CD4-positive, alpha-beta T cell (primary cell): ENCODE measurements at places on chromosomes 16 and 17. TPM values are rescaled to one million over a fixed set of nuclear protein-coding genes. Genes with fewer than 3 reads are reported as not detected.

- DNase-seq = no peak
Observed at GRCh38 chr16:76464955-76465620, 187.9 kb downstream of the CNTNAP4 start.

DNA sequence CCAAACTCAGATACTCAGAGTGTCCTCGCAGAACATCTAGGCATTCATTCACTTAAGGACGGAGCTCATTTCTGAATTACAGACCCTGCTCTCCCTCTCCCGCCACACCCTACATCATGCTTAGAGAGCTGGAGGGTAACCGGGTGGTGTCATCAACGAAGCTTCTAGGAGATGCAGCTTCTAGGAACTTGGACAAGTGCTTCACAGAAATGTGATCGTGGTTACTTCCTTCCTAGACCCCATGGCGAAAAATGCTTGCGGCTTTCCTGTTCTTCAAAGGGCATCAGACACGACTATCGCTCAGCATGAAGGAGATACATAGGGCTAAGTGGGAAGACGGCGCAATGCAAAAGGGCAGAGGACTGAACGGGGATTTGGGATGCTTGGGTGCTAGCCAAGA, 126.8 kb downstream of the ZFHX3 start:
- no peak for DNase-seq

- no peak for DNase-seq
Observed at GRCh38 chr17:788551-788950, 6.4 kb downstream of the MRM3 start.

DNA sequence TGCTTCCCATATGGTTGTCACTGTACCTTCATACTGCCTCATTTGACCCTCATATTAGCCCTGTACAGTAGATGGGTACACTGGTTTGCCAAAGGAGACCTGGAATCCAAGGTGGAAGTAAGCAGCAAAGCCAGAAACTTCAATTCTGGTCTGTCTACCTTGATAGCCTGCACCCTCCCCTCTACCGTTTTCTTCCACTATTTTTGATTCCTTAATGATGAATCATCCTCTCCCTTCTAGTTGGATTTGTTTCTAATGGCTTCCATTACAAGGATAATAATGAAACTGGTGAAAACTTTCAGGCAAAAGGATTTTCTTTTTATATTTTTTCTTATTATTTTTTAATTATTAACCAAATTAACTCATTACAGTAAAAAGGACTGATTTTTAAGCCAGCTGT, 17.3 kb downstream of the TAC4 start:
- no peak for DNase-seq

DNA sequence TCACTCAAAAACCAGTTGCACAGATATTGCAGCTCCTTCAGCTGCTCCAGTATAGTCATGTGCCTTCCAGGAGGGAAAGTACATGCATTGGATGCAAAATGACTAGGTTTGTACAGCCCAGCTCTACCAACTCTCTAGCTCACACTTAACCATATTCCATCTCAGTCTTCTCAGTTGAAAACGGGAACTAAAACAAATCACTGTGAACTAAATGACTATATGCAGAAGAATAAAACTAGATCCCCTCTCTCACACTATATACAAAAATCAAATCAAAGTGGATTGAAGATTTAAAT, 24.9 kb downstream of the DCUN1D3 start:
- no peak for DNase-seq

DNA sequence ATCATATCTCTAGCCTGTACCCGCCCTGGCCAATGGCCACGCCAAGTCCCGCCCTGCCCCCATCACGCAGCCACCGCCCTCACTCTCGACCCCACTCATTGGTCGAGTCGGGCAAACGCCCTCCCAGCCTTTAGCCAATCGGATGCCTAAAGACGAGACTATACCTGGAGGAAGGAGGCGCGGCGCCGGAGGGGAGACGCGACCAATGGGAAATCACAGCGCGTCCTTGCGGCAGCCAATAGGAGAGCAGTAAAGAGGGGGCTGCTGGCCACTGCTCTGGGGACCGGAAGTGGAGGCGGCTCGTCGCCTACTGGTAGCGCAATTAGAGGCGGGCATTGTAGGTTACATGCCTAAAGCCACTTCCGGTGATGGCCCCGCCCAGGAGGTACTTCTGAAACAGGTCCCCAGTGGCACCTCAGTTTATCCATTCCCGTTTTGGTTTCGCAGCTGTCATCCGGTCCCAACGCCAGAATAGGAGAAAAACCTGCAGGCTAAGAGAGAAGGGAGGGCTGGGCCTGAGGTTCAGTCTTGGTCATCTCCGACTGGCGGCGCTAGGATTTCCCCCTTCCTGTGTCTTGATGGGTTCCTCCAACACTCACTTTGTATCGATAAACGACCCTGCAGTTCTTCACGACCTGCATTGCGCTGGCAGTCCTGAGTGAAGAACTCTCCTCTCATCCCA, 3.6 kb upstream of the MTMR4 start:
- peak; percentile 98 for DNase-seq

DNA sequence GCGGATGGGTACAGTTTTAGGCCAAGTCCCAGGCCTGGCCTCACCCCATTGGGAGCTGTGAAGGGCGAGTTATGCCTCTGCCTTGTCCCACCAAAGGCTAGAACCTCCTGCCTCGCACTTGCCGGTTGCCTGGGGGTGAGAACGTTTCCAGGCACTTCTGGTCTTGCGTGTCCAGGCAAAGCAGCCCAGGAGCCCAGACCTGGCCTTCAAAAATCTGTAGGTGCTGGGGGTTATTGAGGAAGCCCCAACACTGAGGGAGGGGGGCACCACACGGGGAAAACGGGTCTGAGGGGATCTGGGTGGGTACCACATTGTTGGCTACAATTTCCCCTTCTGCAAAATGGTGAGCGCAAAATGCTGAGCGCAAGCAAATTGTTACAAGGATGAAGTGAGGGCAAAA, 12.2 kb upstream of the ATP2C2 start:
- no peak for DNase-seq

DNA sequence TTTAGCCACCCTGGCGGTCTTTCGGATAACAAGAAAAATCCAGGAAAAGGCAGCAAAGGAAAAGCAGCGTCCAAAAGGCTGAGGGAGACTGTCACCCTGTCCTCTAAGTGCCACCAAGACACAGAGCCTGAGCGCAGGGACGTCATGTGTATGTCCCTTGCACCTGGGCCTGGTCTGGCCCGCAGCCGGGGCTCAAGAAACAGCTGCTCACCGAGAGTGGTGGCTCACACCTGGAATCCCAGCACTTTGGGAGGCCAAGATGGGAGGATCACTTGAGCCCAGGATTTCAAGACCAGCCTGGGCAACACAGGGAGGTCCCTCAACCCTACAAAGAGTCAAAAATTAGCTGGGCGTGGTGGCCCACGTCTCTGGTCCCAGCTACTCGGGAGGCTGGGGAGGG, 9.2 kb upstream of the MEAK7 start:
- no peak for DNase-seq

DNA sequence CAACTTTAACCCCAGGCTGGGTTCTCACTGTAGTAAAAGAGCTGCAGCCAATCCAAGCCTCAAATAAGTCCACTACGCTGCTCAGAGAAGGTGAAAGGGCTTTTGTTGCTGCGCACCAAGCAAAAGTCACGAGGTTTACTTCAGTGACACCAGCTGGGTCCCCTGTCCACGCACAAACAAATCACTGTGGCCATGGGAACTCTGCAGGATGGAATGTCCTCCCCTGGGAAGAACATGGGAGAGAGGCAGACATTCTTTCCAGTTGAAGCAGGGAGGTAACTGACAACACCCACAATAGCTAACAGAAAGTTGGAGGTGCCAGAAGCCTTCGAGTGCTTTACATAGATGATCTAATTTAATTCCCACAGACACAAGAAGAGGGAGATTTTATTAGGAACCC, 181.9 kb downstream of the PMP22 start:
- no peak for DNase-seq

- DNase-seq = no peak
Observed at GRCh38 chr16:27433636-27434035, 31.7 kb downstream of the IL21R start.

- no peak for DNase-seq
Observed at GRCh38 chr16:26070302-26071100, 378.7 kb downstream of the HS3ST4 start.

DNA sequence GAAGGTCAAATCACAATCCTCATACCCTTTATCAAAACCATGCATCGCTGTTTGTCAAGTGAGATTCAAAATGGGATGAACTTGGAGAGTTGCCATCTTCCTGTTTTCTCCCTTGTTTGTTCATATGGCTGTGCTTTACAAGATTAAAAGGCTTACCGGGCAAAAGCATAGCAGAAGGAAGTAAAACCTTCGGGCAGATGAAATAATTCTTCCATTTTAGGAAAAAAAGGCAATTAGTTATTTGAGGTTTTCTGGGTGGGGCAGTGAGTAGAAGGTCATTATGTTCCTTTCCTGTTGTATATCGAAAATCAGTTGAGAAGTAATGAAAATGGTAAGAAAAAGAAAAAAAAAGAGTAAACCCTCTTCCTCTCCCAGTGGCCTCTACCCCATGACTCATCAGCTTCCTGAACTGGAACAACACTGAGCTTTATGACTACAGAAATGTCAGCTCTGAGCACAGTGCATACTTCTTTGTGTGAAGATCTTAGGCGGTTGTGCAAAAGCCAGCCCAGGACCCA, 369.2 kb downstream of the CDH13 start:
- DNase-seq = no peak

DNA sequence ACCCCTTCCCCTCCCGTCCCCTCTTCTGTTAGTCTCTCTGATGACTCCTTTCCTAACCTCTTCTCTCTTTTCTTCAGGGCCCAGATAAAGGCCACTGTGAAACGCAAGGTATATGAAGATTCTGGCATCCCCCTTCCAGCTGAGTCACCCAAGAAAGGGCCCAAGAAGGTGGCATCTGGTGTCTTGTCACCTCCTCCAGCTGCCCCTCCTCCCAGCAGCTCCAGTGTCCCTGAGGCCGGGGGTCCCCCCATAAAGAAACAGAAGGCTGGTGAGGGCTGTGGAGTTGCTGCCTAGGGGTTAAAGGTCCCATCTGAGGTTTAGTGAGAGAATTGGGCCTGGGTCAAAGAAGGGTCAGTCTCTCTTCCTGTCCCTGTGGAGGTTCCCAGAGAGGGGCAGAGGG, 4.0 kb downstream of the RNASEK start:
- DNase-seq = no peak

- no peak for DNase-seq
Observed at GRCh38 chr17:45003877-45004276, 35.8 kb upstream of the C1QL1 start.

DNA sequence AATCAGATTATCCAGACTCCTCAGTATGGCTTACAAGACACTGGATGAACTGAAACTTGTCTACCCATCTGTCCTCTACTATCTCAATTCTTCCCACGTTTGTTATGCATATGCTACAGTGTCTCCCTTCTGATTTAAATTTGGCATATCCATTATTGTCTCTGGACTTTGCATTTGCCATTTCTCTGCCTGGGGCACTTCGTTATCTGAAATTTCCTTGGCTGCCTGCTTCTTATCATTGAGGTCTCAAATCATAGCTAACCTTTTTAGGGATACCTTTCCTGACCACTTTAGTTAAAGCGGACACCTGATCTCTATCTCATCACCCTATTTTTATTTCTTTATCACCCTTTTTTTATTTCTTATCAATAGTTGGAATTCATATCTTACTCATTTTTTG, 853.4 kb downstream of the KCNJ2 start:
- DNase-seq = no peak

DNA sequence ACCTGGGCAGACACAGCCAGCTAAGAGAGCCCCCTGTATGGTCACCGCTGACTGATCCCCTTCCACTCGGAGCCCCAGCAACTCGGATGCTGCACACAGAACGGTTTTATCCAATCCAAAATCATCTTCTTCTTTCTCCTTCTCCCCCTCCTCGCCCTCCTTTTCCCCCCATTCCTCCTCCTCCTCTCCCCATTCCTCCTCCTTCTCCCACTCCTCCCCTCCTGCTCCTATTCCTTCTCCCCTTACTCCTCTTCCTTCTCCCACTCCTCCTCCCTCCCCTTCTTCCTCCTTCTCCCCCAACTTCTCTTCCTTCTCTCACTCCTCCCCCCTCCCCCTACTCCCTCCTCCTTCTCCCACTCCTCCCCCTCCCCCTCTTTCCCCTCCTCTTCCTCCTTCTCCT, 30.4 kb upstream of the MEAK7 start:
- DNase-seq = no peak

- DNase-seq = peak; percentile 23
Observed at GRCh38 chr17:80264205-80265075, 3.8 kb downstream of the RNF213 start.

DNA sequence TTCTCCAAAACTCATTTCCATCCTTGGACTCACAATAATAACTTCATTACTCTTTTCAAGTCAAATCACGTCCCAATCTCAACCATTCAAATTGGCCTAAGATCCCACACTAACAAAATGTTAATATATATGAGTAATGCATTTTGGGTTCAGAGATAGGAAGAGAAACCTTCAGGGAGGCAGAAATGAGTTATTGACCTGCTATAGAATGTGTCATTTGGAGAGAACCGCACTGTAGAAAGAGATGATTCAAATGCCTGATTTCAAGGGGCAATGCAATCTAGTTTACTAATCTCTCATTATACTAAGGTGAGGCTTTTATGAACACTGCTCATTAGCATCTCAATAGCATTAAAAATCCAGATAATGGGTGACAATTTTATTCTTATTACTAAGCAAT, 1595.0 kb upstream of the GOT2 start:
- no peak for DNase-seq

- DNase-seq = no peak
Observed at GRCh38 chr17:68611353-68612208, 10.4 kb upstream of the FAM20A start.

GRCh38 chr17:1362964-1363363, 37.1 kb downstream of the YWHAE start:
- DNase-seq = no peak

DNA sequence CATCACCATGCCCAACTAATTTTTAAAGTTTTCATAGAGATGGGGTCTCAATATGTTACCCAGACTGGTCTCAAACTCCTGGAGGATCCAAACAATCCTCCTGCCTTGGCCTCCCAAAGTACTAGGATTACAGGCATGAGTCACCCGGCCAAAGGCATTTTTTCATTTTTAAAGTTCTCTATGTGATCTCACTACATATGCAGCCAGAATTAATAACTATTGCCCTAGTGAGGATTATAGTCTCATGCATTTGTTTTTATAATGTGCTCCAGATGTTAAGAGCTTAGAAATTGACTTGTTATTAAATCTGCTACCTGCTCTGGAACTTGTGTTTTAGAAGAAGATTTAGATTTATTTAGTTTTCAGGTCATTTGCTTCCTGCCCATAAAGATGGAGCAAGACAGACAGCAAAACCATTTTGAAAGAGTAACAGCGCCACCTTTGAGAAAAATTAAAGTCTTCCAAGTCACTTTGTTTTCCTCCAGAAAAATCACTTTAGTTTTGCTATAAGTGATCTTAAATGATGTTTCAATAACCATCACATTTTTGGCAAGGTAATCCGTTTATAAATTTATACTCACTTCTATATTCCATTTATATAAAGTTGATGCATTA, 79.5 kb downstream of the CA4 start:
- no peak for DNase-seq

Gene PRRT2
- total RNA-seq = 2.3 TPM

Gene SPPL2C
- not detected for total RNA-seq

Gene DNAH9
- total RNA-seq = not detected

Gene GRAP
- total RNA-seq = 20.1 TPM

Gene HS3ST3B1
- total RNA-seq = 9.3 TPM

Gene GLIS2
- not detected for total RNA-seq

Gene CD7
- 234 TPM for total RNA-seq

Gene MNT
- total RNA-seq = 118 TPM

Gene WRAP53
- total RNA-seq = 3.9 TPM

Gene SDR42E2
- total RNA-seq = 1.3 TPM

Gene STH
- not detected for total RNA-seq
